Thoracic aorta (tissue), 2 donors: ENCODE measurements at places on chromosomes 7 and 10. TPM values are rescaled to one million over a fixed set of nuclear protein-coding genes. Genes with fewer than 3 reads are reported as not detected.

DNA sequence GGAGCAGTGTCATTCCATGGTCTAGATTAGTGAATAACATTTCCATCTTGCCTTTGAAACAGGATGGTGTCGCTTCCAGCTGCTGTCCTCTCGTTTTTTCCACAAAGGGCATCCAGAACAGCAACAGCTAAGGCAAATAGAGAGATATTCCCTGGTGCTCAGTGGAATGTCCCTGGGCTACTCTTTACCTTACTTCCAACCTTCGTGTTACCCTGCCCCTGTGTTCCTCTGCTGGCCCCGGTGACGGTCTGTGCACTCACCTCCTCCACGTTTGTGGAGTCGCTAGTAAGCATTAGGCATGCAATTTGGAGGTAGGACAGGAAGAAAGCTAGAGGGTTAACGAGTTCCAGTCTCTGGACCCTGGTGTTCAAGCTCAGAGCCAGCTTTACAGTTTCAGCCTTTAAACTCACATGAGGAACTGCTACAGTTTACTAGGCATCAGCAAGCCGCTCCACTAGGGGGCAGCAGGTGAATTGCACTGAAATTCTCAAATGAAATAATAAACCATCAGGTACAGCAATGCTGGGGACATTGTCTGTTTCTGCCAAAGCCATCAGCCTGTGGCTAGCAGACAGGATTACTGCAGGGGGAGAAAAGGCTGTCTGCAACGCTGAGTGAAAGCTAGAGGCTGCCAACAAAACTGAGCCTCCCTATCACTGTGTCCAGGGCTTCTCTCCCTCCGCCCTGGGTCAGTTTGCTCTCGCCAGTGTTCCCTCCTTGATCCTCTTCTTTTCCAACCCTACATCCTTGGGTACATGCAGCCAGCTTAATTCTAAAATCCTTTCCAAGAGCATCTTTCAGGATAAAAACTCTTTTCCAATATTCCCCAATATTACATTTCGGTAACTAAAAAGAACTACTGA lies 9.0 kb downstream of the MRPL32 start:
- H3K27me3 ChIP-seq: no peaks in the 10 kb centered on the region
- peaks cover 6% of the 10 kb centered on the region for H3K36me3 ChIP-seq
- DNase-seq: peak; percentile 39

- H3K36me3 ChIP-seq: no peaks in the 10 kb centered on the region
- H3K27ac ChIP-seq: no peak overlapping the region
- no peak overlapping the region for H3K4me3 ChIP-seq
- no peak for DNase-seq
Measured at GRCh38 chr7:122166275-122166674, 22.2 kb upstream of the AASS start.

- H3K27me3 ChIP-seq: no peaks in the 10 kb centered on the region
- no peak overlapping the region for H3K27ac ChIP-seq
- H3K4me3 ChIP-seq: no peak overlapping the region
- no peaks in the 10 kb centered on the region for H3K36me3 ChIP-seq
Measured at GRCh38 chr10:22464966-22465629, 119.8 kb downstream of the SPAG6 start.

- H3K27ac ChIP-seq: no peak overlapping the region
- H3K4me3 ChIP-seq: no peak overlapping the region
- peaks cover 13% of the 10 kb centered on the region for H3K4me1 ChIP-seq
- DNase-seq: no peak
- no peaks in the 10 kb centered on the region for H3K27me3 ChIP-seq
Measured at GRCh38 chr10:5607594-5607993, 58.8 kb downstream of the ASB13 start.

GRCh38 chr10:126397156-126397555 lies 8.9 kb upstream of the ADAM12 start:
- no peaks in the 10 kb centered on the region for H3K36me3 ChIP-seq
- no peak for DNase-seq
- H3K4me1 ChIP-seq: no peaks in the 10 kb centered on the region
- no peak overlapping the region for H3K4me3 ChIP-seq
- no peak overlapping the region for H3K27ac ChIP-seq

GRCh38 chr7:991729-992656 lies 9.0 kb downstream of the CYP2W1 start:
- no peaks in the 10 kb centered on the region for H3K4me1 ChIP-seq
- H3K36me3 ChIP-seq: peaks cover 2% of the 10 kb centered on the region
- no peaks in the 10 kb centered on the region for H3K27me3 ChIP-seq
- no peak overlapping the region for H3K27ac ChIP-seq
- no peak overlapping the region for H3K4me3 ChIP-seq

DNA sequence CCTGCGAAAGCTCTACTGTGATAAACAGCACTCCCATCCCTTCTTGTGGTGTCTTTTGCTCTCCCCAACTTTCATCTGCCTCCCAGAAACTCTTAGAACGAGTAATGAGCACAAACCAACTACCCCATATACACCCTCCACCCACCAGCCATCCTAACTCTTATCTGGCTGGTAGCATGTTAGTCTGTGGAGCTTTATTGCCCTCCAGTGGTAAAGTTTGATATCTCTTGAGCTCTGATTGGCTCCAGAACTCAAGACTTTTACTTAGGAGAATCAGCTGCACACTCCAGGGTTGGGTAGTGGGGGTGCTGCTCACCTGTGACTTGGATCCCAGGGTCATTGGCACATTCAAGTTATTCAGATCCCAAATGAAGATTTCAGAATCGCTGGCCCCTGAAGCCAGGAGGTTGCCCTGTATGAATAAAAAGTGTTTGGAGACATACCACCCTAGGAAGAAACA lies 10.9 kb downstream of the SEC31B start:
- no peaks in the 10 kb centered on the region for H3K4me1 ChIP-seq
- no peak overlapping the region for H3K27ac ChIP-seq
- no peak overlapping the region for H3K4me3 ChIP-seq
- DNase-seq: no peak

- no peak overlapping the region for H3K27ac ChIP-seq
- H3K36me3 ChIP-seq: no peaks in the 10 kb centered on the region
- no peaks in the 10 kb centered on the region for H3K4me1 ChIP-seq
- no peak overlapping the region for H3K4me3 ChIP-seq
- no peak for DNase-seq
- no peaks in the 10 kb centered on the region for H3K27me3 ChIP-seq
Measured at GRCh38 chr7:156034397-156034796, 222.1 kb upstream of the SHH start.

GRCh38 chr7:139830292-139830691 lies 1.2 kb downstream of the TBXAS1 start:
- H3K36me3 ChIP-seq: no peaks in the 10 kb centered on the region
- peak overlapping the region; percentile 54 for H3K4me3 ChIP-seq
- DNase-seq: no peak
- H3K27me3 ChIP-seq: no peaks in the 10 kb centered on the region
- no peaks in the 10 kb centered on the region for H3K4me1 ChIP-seq

DNA sequence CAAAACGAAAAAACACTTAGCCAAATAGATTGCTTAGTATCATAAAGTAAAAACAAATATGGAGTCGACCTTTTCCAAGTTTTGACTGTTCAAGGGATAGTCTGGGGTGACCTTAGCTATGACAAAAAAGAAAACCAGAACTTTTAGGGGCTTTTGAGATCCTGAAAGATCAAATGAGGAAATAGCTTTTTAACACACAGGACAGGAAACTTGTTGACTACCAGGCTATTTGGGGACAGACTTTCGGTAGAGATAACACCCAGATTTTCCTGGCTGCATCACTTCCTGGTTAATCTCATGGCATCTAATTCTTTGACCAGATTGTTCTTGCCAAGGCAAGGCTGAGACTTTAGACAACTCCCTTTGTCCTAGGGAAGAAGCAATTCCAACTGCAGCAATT lies 34.5 kb upstream of the EGR2 start:
- H3K4me1 ChIP-seq: peaks cover 2% of the 10 kb centered on the region
- DNase-seq: no peak
- H3K4me3 ChIP-seq: no peak overlapping the region
- H3K27ac ChIP-seq: no peak overlapping the region

DNA sequence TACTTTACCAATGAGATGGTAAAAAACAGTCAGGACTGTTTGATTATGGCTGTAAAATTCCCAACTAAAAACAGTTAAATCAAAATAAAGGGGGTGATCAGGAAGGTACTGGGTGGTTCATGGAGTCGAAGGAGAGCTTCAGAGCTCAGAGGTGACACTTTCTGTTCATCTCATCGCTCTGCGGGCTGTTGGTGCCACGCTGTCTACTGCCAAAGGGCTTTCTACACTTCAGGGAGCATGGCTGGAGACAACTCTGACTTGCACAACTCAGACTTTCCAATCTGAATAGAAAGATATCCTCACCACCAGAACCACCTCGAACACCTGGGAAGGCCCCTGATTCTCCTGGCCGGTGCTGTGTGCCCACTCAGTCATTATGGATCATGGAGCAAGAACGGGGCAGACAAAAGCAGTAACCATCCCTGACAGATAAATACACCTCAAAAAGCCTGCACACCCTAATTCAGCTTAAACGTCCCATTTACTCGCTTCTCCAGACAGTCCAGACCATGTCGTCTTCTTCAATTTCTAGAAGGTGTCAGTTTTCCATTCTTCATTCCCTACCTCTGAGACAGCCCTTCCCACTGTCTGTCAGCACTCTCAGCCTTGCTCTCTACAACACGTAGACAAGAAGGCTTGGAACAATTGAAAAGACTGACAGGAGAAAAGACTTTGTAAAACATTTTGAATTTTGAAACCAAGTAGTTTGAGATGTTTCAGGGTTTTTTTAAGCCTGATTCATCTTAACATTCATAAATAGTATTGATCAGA lies 348.7 kb upstream of the NFE2L3 start:
- no peak for DNase-seq
- H3K36me3 ChIP-seq: no peaks in the 10 kb centered on the region
- no peak overlapping the region for H3K4me3 ChIP-seq
- peak overlapping the region; percentile 61 for H3K27ac ChIP-seq

- no peak for DNase-seq
- peaks cover 31% of the 10 kb centered on the region for H3K4me1 ChIP-seq
- no peak overlapping the region for H3K4me3 ChIP-seq
- no peaks in the 10 kb centered on the region for H3K36me3 ChIP-seq
Measured at GRCh38 chr10:62005281-62005680, 103.8 kb downstream of the ARID5B start.

DNA sequence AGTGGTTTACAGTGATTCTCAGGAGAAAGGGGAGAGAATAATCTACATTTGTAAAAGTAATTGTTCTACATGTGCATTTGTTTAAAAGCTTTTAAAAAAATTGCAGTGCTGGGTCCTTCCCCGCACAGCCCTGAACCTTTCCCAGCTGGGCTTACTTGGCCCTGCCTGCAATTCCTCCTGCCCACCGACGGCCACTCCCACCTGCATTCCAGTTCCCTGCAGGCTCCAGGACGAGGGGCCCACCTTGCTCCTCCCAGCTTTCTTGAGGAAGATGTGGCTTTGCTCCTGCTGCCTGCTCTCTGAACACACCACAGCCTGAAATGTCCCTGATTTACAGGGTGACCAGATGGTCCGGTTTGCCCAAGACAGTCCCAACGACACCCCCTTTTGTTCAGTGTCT lies 222.7 kb downstream of the PRPF18 start:
- no peak for DNase-seq
- no peaks in the 10 kb centered on the region for H3K27me3 ChIP-seq
- no peak overlapping the region for H3K27ac ChIP-seq
- no peak overlapping the region for H3K4me3 ChIP-seq
- peaks cover 9% of the 10 kb centered on the region for H3K4me1 ChIP-seq

DNA sequence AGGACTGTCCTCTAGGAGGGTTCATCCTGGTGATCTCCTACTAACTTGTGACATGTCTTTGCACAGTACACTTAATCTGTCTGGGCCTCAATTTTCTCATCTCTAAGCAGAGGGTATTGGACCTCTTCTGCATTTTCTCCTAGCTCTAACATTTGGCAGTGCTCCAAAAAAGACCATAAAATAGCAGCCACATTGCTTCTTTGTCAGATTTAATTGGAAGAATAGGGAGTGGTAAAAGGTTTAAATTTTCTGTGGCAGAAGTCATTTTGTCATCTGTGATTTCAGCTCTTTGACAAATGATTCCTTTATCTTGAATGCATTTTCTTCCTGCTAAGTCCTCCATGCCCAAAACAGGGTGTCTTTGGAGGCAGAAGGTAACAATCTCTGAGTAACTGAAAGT lies 289.9 kb upstream of the LRGUK start:
- no peak overlapping the region for H3K4me3 ChIP-seq
- H3K27me3 ChIP-seq: no peaks in the 10 kb centered on the region
- no peak overlapping the region for H3K27ac ChIP-seq
- H3K36me3 ChIP-seq: no peaks in the 10 kb centered on the region

DNA sequence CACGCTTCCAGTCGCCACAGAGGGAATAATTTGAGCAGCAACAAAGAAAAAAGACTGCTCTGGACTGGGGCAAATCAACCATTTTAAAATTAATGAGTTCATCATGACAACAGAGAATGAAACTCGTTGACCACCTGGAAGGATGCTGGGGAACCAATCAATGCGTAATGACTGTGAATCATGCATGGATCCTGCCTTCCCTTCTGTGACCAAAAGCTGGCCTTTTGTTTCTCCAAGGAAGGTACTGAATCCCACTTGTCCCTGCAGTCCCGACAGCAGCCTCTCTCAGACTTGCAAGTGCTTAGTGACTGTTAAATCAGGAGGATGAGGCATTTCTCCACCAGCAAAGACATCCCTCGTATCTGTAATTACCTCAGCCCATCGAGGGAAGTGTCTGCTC lies 68.0 kb upstream of the TNS3 start:
- H3K27me3 ChIP-seq: no peaks in the 10 kb centered on the region
- no peak overlapping the region for H3K4me3 ChIP-seq
- no peak overlapping the region for H3K27ac ChIP-seq
- H3K4me1 ChIP-seq: peaks cover 44% of the 10 kb centered on the region
- no peaks in the 10 kb centered on the region for H3K36me3 ChIP-seq
- no peak for DNase-seq

- no peak overlapping the region for H3K27ac ChIP-seq
- no peak for DNase-seq
- H3K4me1 ChIP-seq: no peaks in the 10 kb centered on the region
- no peak overlapping the region for H3K4me3 ChIP-seq
- no peaks in the 10 kb centered on the region for H3K27me3 ChIP-seq
- H3K36me3 ChIP-seq: no peaks in the 10 kb centered on the region
Measured at GRCh38 chr7:39088730-39089593, 111.3 kb downstream of the POU6F2 start.

GRCh38 chr7:94666879-94667587 lies 11.1 kb upstream of the SGCE start:
- H3K27ac ChIP-seq: no peak overlapping the region
- DNase-seq: no peak
- H3K4me3 ChIP-seq: no peak overlapping the region
- H3K27me3 ChIP-seq: no peaks in the 10 kb centered on the region

Gene TCAF2
- 2.2 TPM for total RNA-seq

Gene ASB10
- not detected for total RNA-seq

Gene FGFR2
- total RNA-seq: 16.2 TPM

Gene PMS2
- total RNA-seq: 14.2 TPM

Gene CDHR1
- not detected for total RNA-seq

Gene SFXN4
- 9.5 TPM for total RNA-seq

Gene TMEM72
- total RNA-seq: not detected
